Stimulated activated CD8-positive, alpha-beta memory T cell treated with anti-CD3 and anti-CD28 coated beads, Interleukin-2, amount 100 ng/mL, for 48 hours (primary cell): ENCODE measurements at places on chromosomes 2 and 18.

DNA sequence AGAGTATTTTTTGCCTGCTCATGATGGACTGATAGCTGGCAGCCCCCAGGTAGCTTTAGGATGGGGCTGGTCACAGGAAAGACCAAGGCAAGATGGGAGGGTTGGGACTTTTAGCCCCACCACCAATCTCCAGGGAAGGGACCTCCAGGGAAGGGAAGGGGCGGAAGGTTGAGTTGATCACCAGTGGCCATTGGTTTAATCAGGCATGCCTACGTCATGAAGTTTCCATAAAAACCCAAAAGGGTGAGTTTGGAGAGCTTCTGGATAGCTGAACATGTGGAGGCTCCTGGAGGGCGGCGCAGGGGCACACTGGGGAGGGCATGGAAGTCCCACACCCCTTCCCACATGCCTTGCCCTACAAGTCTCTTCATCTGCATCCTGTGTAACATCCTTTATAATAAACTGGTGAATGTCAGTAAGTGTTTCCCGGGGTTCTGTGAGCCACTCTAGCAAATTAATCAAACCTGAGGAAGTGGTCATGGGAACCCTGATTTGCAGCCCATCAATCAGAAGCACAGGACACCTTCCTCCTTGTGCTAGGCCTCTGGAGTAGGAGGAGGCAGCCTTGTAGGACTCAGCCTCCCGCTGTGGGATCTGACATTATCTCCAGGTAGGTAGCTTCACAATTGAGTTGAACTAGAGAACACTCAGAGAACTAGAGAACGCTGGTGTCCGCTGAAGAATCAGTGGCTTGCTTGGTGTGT, 30.3 kb downstream of the RAB31 start:
- DNase-seq = no peak

- DNase-seq = no peak
Observed at GRCh38 chr2:156189143-156189542, 143.4 kb downstream of the NR4A2 start.

GRCh38 chr18:79320216-79320850, 75.4 kb upstream of the NFATC1 start:
- DNase-seq = no peak

DNA sequence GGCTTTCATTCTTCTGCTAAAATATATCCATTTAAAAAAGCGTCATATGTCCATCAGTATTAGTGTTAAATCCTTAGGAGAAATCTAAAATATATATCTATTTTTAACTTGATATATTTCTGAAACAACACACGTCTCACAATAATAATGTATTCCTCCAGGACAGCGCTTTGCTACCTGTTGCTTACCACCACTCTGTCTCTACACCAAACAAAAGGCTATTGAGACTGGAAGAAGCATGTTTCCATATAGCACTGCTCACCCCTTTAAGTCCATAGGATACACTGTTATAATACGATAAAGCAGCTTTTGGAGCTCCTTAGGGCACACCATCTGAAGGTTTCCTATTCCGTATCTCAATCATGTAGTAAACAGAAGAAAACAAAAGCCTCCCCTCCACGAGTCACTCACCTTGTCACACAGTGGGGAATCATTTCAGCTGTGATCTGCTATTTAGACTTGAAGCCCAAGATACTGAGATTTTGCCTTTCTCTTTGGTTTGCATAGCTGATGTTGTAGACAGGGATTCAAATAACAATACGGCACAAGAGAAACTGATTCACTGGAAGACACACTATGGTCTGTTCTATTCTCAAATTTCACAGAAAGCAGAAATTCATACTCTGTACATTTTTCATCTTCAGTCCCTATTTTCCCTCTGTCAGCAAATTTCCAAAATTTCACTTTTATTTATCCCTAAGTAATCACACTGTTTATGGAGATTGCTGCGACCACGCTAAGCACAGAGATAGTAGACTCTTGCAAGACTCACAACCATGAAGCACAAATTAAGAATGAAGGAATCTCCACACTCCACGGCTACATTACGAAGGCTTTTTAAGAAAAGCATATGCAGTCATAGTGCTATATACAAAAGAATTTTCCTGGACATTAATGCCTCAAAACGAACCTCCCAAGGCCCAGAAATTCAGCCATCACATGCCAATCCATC, 187.1 kb downstream of the TCF4 start:
- no peak for DNase-seq

DNA sequence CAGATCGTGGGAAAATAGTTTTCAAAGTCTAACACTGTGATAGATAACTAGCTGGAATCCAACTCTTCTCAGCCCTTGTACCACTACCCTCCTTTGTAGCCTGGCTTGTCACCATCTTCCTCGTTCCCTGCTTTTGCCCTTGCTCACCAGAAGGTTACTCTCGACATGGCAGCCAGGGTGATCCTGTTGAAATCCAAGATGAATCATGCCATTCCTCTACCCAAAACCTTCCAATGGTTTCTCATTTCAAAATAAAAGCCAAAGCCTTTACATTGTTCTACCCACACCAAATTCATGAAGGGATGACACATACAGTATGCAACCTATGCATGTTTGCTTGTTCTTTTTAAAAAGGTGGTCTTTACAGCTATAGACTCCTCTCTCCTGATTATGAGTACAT, 45.7 kb downstream of the STAT4 start:
- DNase-seq = no peak

GRCh38 chr2:85705680-85706039, 11.5 kb downstream of the GNLY start:
- no peak for DNase-seq

- no peak for DNase-seq
Observed at GRCh38 chr2:48482769-48483168, 47.2 kb upstream of the STON1 start.

DNA sequence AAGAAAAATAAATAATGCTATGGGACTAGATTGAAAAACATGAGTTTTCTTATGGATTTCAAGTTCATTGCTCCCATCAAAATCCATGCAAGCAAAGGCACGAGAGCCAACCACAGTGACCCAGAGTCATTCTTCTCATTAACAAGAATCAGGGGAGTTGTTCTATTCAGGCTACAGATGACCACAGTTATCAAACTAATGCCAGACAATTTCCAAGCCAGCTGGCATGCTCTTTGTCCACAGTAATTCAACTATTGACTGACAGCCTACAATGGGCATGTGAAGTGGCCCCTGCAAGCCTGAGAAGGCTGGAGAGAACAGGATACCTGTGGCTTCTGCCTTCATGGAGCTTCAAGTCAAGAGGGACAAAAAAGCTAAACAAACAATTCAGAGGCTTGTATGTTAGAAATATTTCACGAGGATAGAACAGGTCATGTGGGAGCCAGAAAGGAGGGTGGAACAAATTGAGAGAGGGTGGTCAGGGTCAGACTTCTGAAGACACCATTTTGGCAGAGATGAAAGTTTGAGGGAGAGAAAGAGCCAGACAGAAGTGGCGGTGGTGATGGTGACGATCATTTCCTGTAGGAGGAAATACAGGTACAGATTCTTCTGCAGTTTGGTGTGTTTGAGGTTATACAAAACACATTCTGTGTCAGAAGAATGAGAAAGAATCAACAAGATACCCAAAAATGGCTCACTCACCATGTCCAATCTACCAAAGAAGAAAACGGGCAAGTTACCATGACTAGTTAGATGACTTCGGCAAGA, 732.4 kb downstream of the RNF144A start:
- no peak for DNase-seq

DNA sequence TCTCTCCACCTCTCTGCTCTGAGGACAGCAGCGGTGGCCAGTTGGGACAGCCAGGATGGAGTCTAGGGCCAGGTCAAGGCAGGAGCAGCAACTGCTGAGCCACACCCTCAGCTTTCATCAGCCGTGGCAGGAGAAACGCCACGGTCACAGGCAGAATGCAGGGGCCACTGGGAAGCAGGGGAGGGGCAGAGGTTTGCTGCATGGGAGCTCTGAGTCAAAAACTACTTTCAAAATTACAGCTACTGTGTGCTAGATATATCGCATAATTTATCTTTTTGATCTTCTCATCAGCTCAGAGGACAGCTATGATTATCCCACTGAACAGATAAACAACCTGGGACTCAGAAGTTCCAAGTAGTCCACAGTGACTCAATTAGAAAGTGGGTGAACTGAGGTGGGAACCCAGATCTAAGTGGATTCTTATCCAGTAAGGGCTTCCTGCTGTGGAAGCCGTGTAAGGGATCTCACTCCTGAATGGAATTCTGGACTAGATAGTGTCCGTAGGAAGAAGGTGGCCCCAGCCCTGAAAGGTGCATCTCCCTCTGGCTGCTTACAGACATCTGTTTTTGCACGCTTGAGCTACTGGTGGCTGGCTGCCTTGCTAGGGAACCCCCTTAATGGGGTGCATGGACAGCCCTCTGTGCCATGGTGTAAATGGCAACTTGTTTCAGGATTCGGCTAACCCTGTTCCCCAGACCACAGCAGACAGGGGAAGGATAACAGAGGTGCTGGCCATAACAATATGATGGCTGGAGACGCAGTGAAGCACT, 194.6 kb upstream of the SMAD2 start:
- peak; percentile 11 for DNase-seq

- no peak for DNase-seq
Observed at GRCh38 chr2:99644419-99644787, 154.6 kb upstream of the REV1 start.

DNA sequence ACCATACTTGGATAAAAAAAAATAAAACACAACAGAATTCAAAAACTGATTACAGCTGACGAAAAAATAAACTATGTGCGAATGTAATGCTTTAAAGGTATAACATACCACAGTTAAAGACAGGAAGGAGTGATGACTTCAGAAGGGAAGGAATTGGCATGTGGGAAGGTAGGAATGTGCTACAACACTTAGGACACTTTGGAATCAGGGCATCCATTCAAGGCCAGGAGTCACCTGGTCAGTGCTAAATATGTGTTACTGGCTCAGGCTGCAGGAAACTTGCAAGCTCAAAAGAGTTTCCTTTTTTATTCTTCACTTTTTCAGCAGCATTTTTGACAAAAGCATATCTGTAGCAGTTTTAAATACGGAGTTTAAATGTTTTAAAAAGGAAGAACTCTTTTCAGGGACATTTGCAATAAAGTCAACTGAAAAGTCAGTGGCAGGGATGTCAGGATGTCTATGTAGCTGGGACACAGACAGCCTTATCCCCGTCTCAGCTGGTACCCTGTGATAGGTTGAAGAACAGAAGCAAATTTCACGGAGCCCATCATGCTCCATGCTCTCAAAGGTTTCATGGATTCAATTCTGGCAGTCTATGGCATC, 138.0 kb upstream of the KLHL14 start:
- DNase-seq = no peak

DNA sequence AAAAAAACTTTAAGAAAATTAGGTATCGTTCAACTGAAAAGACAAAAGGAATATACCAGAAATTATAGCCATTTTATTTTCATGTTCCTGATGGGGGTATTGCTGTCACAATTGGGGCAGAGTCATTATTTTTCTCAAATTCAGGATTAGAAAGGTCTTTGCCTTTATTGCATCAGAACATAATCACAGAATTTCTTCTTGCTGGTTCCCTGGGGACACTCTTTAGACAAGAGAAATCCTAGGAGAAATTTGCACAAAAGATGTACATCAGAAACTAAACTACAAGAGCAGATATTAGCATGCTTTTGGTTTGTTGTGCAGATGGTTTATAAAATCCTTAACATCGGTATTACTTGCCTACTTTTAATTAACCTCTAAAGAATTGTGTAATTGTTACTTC, 103.2 kb downstream of the NCOA1 start:
- DNase-seq = no peak

GRCh38 chr2:37391711-37392110, 47.3 kb downstream of the QPCT start:
- no peak for DNase-seq

- DNase-seq = no peak
Observed at GRCh38 chr2:181371782-181372645, 85.2 kb upstream of the ITGA4 start.

- DNase-seq = no peak
Observed at GRCh38 chr2:176455816-176456291, 186.6 kb downstream of the MTX2 start.
